T-helper 2 cell treated with Interferon-gamma antibody and Interleukin-4, amounts not matched to agents 5 μg/mL and 100 μg/mL, for 36 hours (primary cell): ENCODE measurements at places on chromosomes 2 and 18.

DNA sequence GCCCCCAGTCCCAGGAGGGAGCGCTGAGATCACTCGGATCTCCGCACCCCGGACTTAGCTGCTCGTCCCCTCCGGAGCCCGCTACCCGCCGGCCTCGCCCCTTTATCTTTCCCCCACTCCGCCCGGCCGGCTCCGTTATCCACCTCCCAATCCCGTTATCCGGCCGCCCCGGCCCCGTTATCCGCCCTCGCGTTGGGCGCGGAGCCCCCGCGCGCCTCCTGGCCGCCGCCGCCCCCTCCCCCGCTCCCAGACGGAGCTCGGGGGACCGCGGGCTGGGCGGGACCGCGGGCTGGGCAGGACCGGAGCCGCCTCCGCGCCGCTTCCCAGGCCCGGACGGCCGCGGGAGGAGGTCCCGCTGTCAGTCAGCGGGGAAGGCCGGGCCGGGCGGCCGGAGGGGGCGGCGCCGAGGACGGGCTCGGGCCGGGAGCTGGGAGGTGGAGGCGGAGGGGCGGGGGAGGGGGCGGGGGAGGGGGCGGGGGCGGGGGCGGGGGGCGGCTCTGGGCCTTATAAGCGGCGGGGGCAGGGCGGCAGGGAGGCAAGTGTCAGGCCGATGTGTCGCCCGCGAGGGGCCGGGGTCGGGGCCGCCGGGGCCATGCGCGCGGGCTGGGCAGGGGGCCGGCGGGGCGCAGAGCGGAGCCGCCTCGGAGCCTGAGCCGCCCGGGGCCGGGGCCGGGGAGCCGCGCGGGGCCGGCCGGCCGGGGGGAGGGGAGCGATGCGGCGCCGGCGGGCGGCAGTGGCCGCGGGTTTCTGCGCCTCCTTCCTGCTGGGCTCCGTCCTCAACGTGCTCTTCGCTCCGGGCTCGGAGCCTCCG lies at the start of gene PKDCC:
PKDCC (plus strand) TSS at position 534 of the 811 bp plus-strand sequence; CDS start at position 713, 179 bp downstream.
- peaks cover 68% of the 10 kb centered on the region for H3K27me3 ChIP-seq
- no peak within 1 kb of the TSS for H3K27ac ChIP-seq
- peak; percentile 27 for DNase-seq
- no peaks in the 10 kb centered on the region for H3K36me3 ChIP-seq
- peaks cover 3% of the 10 kb centered on the region for H3K4me1 ChIP-seq
- peak within 1 kb of the TSS; percentile 61 for H3K4me3 ChIP-seq

DNA sequence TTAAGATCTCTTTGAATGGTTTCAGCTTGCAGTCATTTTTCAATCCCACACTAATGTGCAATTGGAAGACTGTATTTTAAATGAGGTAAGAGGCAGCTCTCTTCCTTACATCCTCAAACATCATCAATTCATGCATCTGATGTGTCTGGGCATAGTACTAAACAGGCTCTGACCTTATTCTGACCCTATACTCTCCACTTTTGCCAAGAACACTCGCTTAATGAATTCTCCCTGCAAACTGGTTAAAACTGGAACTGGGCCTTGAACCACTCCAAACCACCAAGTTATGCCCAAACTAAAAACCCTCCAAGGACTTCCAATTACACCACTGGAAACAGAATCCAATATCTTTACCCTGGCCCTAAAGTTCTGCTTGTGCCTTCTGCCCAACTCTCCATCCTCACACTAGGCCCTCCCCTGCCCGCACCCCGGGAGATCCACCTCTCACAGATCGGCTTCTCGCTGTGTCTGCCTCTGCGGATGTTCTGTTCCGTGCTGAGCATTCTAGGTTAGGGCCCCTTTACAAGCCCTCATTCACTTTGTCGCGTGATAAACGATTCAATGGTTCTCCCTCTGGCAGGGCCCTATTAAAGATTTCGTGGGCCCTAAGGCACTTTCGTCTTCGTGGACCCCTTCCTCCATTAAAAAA lies 1.2 kb downstream of the M1AP start:
- H3K27ac ChIP-seq = no peak overlapping the region
- H3K4me1 ChIP-seq = peaks cover 2% of the 10 kb centered on the region
- H3K36me3 ChIP-seq = peaks cover 2% of the 10 kb centered on the region
- H3K27me3 ChIP-seq = peaks cover 29% of the 10 kb centered on the region

- H3K36me3 ChIP-seq = no peaks in the 10 kb centered on the region
- no peak overlapping the region for H3K4me3 ChIP-seq
- H3K27me3 ChIP-seq = no peaks in the 10 kb centered on the region
- H3K27ac ChIP-seq = no peak overlapping the region
- no peak for DNase-seq
- no peaks in the 10 kb centered on the region for H3K4me1 ChIP-seq
These were observed 51.6 kb downstream of the APOB start for GRCh38 chr2:20992201-20992711.

DNA sequence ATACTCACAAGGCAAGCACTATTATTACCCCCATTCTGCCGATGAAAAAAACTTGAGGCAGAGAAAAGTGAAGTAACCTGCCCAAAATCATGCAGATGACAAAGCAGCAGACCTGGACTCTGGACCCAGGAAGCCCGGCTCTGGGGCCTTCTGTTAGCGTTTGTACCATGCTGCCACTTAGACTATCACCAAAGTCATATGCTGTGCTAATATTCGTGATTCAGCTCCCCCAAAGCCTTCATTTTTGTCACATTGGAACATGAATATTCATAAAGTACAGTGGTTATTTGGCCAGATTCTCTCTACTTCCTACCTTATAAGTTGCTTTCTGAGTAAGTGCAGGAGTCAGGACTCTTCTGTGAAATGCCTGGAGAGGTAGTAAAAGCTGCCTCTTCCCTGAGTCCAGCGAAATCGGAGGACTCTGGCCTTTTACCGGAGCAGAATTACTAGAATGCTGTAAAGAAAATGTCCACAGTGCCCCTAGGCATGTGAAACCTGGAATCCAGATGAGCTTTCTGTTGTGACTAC lies 86.7 kb downstream of the FTCDNL1 start:
- DNase-seq = no peak
- H3K4me1 ChIP-seq = no peaks in the 10 kb centered on the region
- peaks cover 2% of the 10 kb centered on the region for H3K27me3 ChIP-seq

- no peak overlapping the region for H3K27ac ChIP-seq
- H3K4me1 ChIP-seq = no peaks in the 10 kb centered on the region
- DNase-seq = no peak
- H3K27me3 ChIP-seq = no peaks in the 10 kb centered on the region
These were observed 39.9 kb downstream of the DSEL start for GRCh38 chr18:67476585-67476984.

- peaks cover 13% of the 10 kb centered on the region for H3K36me3 ChIP-seq
- H3K4me3 ChIP-seq = peak overlapping the region; percentile 91
- peaks cover 2% of the 10 kb centered on the region for H3K27me3 ChIP-seq
- DNase-seq = no peak
- peaks cover 25% of the 10 kb centered on the region for H3K4me1 ChIP-seq
These were observed 1.5 kb downstream of the MTA3 start for GRCh38 chr2:42569883-42570282.

DNA sequence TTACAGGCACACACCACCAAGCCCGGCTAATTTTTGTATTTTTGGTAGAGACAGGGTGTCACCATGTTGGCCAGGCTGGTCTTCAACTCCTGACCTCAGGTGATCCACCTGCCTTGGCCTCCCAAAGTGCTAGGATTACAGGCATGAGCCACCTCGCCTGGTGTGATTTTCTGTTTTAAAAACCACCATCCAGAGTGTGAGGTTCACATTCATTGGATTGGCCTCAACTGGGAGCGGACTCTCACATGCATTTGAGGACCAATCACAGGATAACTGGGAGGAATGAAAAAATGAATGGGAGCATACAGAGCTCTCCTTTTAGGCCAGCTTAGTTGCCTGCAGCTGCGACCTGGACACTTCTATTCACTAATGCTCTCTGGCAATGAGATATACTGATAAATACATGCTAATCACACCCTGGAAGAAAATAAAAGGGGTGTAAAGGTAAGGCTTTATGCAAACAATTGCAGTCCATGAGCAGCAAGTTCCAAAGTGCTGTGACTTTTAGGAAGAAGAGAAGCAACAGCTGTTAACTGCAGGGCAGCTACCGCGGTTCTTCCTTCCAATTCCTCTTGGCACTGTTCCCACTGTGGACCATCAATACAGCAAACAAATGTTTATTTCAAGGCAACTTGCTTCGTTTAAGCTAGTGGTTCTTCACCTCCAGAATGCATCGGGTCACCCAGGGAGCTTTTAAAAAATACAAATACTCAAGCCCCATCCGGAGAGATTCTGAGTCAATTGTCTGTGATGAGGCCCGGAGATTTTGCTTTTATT lies 49.5 kb upstream of the FZD5 start:
- no peak overlapping the region for H3K27ac ChIP-seq
- H3K4me3 ChIP-seq = no peak overlapping the region
- no peaks in the 10 kb centered on the region for H3K4me1 ChIP-seq
- no peak for DNase-seq
- no peaks in the 10 kb centered on the region for H3K36me3 ChIP-seq

- H3K27me3 ChIP-seq = no peaks in the 10 kb centered on the region
These were observed 78.0 kb downstream of the TMEM182 start for GRCh38 chr2:102839668-102840388.

GRCh38 chr2:44740678-44741077 lies 200.8 kb upstream of the SIX3 start:
- H3K4me3 ChIP-seq = no peak overlapping the region
- H3K4me1 ChIP-seq = no peaks in the 10 kb centered on the region
- H3K27me3 ChIP-seq = no peaks in the 10 kb centered on the region

DNA sequence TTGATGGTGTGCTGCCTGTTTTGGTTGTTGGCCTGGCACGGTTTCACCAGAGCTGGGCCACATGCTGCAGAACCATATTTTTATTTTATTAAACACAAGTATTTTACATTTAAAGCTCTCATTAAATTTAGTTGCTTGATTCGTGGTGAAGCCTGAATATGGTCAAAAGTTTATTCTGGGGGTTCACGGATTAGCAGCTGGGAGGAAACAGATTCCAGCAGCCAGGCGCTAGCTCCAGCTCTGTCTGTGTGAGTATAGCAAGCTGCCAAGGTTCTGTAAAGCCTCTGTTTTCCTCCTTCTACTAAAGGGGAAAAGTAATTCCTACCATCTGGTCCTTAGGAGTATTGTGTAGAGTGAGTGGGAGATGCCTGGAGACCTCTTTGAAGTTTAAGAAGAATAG lies 22.5 kb downstream of the GATA6 start:
- no peaks in the 10 kb centered on the region for H3K36me3 ChIP-seq
- H3K4me3 ChIP-seq = no peak overlapping the region
- H3K27me3 ChIP-seq = peaks cover 7% of the 10 kb centered on the region
- H3K4me1 ChIP-seq = no peaks in the 10 kb centered on the region

DNA sequence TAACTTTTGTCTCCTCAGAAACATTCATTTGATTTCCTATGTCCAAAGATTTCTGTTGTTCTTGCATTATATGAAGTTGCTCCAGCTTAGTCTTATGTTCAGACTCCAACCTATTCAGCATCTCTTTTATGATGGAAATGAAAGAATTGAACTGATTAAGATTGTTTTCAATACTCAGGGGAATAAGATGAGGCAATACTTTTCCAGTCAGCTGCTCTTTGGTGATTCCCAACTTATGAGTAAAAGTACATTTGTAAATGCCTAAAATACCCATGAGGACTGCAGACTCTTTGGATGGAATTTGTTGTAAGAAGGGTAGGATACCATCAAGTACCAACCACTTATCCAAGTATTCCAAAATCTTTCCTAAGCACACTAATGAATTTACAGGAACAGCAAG lies 39.8 kb downstream of the TRAK2 start:
- H3K27ac ChIP-seq = no peak overlapping the region
- no peak for DNase-seq
- no peaks in the 10 kb centered on the region for H3K27me3 ChIP-seq
- H3K4me1 ChIP-seq = peaks cover 19% of the 10 kb centered on the region
- H3K36me3 ChIP-seq = peaks cover 24% of the 10 kb centered on the region
- H3K4me3 ChIP-seq = no peak overlapping the region

- H3K27me3 ChIP-seq = no peaks in the 10 kb centered on the region
- DNase-seq = no peak
- peak overlapping the region; percentile 30 for H3K4me3 ChIP-seq
- H3K4me1 ChIP-seq = peaks cover 43% of the 10 kb centered on the region
- peaks cover 11% of the 10 kb centered on the region for H3K36me3 ChIP-seq
- peak overlapping the region; percentile 1 for H3K27ac ChIP-seq
These were observed 44.0 kb downstream of the METTL8 start for GRCh38 chr2:171389780-171390179.

- H3K36me3 ChIP-seq = no peaks in the 10 kb centered on the region
- no peaks in the 10 kb centered on the region for H3K4me1 ChIP-seq
- H3K27ac ChIP-seq = no peak overlapping the region
- H3K27me3 ChIP-seq = no peaks in the 10 kb centered on the region
These were observed 941.3 kb upstream of the NXPH2 start for GRCh38 chr2:139721411-139721995.

- peak overlapping the region; percentile 28 for H3K27ac ChIP-seq
- peaks cover 26% of the 10 kb centered on the region for H3K4me1 ChIP-seq
- DNase-seq = no peak
- no peaks in the 10 kb centered on the region for H3K27me3 ChIP-seq
These were observed 129.1 kb upstream of the CAB39 start for GRCh38 chr2:230583581-230583980.

DNA sequence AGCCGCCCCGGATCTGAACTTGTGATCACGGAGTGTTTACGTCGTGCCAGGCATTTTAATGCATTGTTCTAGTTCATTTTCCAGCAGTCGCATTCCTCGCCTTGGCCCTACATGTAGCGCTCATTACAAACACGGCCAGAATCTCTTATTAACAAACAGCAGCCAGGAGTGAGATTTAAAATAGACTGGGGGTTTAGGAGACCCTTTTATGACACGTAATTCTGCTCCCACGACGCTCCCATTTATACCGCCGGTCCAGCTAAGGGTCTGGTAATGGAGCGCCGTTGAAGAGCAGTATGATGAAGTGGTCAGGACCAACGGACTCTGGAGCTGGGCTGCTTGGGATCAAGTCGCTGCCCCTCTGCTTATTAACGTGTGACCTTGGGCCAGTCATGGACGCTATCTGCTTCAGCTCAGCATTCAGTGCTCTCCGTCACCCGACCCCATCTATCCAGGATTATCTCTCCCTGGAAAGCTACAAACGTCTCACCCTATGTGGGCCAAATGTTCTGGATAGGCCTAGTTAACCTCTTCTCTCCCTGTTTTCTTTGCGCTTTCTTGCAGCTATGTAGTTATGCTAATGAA lies 745 bp downstream of the MSH2 start:
- peaks cover 29% of the 10 kb centered on the region for H3K4me1 ChIP-seq
- no peak for DNase-seq
- peak overlapping the region; percentile 96 for H3K27ac ChIP-seq
- H3K36me3 ChIP-seq = peaks cover 36% of the 10 kb centered on the region

DNA sequence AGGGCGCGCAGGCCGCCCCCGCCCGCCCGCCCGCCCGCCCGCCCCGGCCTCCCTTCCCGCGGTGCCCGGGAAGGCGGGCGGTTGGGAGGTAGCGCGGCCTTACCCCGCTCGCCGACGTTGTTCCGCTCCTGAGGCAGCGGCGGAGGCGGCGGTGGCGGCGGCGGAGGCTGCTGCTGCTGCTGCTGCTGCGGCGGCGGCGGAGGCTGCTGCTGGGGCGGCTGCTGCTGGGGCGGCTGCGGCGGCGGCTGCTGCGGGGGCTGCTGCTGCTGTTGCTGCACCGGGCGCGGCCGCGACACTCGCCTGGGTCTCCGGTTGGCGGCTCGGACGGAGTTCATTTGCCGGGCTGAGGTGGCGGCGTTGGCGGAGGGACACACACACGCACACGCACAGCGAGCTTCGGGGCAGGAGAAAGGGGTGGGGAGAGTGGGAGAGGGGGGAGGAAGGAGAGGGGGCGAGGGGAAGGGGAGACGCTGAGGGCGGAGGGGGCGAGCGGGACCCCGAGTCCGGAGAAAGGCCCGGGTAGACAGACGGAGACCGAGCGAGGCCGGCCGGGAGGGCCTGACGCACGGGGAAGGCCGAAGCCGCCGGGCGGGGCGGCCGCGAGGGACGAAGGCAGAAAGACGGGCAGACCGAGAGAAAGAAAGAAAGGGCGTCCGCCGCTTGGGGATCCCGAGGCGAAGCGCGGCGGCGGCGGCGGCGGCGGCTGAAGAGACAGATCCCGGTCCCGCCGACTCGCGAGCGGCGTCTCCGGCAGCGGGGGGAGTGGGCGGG lies 727 bp downstream of the FBXO11 start:
- H3K36me3 ChIP-seq = peaks cover 9% of the 10 kb centered on the region
- H3K4me1 ChIP-seq = peaks cover 32% of the 10 kb centered on the region
- peak overlapping the region; percentile 72 for H3K4me3 ChIP-seq
- peak overlapping the region; percentile 95 for H3K27ac ChIP-seq
